ENCODE measurements at places on chromosomes 3 and 15.

GRCh38 chr15:84006421-84006820, 229.2 kb upstream of the GOLGA6L4 start:
- DNase-seq = no peak

GRCh38 chr15:60960517-60960916, 268.6 kb downstream of the RORA start:
- no peak for DNase-seq

- no peak for DNase-seq
Observed at GRCh38 chr15:56192659-56193442, 50.8 kb downstream of the RFX7 start.

DNA sequence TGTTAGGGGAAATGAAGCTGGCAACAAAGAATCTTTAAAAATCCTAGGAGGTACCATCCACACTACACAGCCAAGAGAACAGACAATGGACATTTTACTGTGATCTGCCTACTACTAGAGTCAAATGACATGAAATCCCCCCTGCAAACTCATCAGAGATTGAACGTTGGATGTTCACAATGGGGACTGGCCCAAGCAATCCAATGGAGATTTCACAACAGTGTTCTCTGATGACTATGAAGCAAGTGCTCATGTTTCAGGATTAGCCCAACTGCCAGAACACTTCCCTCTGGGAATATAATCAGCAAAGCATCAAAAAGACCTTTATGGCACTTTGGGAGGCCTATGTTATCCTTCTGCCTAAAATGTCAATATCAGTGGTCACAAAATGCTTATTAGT, 97.8 kb downstream of the IGSF11 start:
- DNase-seq = no peak

- no peak for DNase-seq
Observed at GRCh38 chr3:79139395-79140068, 628.3 kb downstream of the ROBO1 start.

- DNase-seq = peak; percentile 19
Observed at GRCh38 chr15:58298879-58299850, 132.6 kb upstream of the LIPC start.

DNA sequence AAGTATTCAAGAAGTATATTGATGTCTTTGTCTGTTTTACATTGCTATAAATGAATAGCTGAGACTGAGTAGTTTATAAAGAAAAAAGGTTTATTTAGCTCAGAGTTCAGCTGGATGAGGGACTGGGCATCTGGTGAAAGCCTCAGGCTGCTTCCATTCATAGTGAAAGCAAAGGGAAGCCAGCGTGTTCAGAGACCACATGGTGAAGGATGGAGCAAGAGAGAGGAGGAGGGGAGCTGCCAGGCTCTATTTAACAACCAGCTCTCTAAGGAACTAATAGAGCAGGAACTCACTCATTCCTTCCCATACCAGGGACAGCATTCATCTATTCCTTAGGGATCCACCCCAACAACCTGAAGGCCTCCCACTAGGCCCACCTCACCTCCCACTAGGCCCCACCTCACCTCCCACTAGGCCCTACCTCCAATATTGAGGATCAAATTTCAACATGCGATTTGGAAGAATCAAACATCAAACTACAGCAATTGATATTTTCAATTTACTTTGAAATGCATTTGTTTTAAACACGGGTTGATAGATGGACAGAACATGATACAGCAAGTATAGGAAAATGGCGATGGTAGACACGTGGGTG, 167.5 kb upstream of the HES1 start:
- DNase-seq = no peak
